Activated effector memory CD4-positive, alpha-beta T cell treated with anti-CD3 and anti-CD28 coated beads, Interleukin-2, amount 50 U/mL, for 16 hours (primary cell): ENCODE measurements at places on chromosomes 1 and 21.

- peak; percentile 83 for DNase-seq
These were observed 49.8 kb downstream of the ACOT7 start for GRCh38 chr1:6343506-6344405.

DNA sequence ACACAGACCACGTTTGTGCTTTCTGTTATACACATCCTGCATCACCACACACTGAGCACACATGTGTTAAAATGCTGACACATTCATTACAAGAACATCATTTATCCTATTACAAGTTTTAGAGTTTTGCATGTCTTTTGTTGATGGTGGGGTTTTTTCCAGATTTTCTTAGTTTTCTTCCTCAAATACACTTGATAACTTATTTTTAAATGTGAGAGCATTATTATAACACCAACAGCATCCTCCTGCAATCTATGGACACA lies 67.3 kb downstream of the TGFBR3 start:
- DNase-seq, result no peak

DNA sequence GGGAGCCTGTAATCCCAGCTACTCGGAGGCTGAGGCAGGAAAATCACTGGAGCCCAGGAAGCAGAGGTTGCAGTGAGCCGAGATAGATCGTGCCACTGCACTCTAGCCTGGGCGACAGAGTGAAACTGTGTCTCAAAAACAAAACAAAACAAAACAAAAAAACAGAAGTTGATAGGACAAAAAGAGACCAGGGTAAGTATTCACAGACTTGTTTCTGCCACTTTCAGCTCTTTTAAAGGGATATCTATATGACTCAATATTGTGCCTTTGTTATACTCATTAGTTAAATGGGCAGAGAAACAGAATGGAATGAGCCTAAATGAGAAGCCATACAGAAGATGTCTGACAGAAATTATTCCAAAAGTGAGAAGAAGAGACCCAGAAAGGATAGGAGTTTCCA lies 23.1 kb upstream of the ABL2 start:
- no peak for DNase-seq

DNA sequence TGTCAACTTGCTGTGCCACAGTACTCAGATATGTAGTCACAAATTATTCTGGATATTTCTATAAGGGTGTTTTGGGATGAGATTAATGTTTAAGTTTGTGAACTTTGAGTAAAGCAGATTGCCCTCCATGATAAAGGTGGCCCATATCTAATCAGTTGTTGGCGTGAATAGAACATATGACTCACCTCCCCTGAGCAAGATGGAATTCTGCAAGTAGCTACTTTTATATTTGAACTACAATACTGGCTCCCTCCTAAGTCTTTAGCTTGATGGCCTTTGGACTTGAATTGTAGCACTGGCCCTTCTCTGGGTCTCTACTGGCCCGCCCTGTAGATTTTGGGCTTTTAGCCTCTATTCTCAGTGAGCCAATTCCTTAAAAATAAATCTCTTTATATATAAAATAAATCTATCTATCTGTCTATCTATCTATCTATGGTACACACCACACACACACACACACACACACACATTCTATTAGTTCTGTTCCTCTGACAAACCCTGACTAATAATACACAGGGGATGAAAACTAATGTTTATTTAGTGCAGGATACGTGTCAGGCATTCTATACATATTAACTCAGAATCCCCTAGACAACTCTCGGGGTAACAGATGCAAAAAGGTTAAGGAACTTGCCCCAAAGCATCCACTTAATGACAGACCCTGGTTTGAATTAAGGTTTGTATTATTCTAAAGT lies 37.9 kb upstream of the PDC start:
- no peak for DNase-seq

DNA sequence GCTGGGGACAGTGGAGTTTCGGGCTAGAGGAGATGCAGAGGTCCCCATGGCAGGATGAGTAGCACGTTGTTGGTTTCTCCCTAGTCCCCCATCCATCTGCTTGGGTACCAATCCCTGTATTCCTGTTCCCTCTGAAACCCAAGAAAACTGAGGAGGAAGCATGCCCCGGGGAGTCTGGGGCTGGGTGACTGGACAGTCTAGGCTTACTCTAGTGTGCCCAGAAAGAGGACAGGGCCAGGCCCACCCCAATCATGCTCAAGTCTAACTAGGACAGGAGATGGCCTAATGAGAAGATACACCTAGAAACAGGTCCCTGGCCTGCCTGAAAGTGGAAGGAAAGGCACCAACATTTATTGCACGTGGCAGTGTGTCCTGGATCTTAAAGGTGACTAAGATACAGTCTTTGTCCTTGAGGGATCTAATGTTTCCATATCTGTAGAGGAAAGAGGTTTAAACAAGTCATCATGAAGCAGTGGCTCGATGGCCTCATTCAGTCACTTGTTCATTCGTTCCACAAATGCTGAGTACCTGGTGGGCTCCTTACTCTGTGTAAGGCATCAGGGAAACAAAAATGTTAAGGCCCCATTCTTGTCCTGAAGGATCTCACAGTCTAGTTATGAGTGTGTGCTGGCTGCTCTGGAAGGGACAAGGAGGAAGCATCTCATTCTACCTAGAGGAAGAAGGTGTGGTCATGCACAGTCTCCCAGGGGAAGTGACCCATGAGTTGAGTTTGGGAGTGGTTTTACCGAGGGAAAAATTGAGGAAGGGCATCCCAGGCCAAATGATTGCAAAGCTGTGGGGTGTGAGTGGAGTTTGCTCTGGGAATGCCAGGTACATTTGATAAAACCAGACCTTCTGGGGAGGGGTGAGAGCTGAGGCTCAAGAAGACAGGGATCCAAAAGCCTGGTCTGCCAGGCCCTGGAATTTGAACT lies 10.0 kb downstream of the CDK18 start:
- DNase-seq, result no peak

DNA sequence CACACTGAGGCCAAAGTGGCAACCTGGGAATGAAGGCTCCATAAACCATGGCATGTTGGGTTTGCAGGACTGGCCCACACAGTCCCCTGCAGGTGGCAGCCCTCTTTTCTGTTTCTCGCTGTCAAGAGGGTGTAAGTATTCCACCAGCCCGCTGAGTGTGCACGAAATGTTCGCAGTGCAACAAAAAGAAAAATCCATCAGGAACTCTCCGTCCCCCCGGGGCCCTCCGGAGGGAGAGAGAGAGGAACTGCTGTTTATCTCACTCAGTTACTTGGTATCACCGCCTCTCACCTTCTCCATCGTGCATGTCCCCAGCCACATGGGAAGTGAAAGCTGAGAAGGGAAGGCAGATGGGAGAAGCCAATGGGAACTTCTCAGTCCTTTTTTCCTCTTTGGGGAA lies 38.3 kb downstream of the NCF2 start:
- no peak for DNase-seq

DNA sequence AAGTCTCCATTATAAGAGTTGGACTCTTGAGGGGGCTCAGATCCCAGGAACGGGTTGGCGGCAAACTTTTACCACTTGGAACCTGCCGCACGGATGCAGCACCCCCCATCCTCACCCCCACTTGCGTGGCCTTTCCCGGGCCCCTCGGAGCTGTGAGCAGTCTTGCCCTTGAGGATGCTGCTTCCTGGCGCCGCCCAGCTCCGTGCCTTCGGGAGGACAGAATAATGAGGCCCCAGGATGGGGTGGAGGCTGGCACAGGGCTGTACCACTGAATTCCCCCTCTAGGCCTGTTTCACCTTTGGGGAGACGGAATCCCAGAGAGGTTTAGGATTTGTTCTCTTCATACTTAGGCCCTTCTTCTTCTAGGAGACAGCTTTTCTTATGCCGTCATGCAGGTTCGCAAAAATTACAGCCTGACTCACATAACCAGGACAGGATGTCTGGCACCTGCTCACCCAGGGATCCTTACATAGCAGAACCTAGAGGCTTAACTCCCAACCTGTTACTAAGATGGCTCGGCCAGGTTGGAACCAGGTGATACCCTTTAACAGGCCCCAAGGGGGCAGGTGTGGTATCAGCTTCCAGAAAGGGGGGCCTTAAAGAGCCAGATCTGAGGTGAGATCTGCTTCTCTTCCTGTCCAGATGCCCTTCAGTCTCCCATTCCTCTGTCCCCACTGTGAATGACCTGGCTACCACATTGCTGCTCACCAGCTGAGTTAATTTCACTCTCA lies 1.5 kb downstream of the TRNP1 start:
- no peak for DNase-seq

DNA sequence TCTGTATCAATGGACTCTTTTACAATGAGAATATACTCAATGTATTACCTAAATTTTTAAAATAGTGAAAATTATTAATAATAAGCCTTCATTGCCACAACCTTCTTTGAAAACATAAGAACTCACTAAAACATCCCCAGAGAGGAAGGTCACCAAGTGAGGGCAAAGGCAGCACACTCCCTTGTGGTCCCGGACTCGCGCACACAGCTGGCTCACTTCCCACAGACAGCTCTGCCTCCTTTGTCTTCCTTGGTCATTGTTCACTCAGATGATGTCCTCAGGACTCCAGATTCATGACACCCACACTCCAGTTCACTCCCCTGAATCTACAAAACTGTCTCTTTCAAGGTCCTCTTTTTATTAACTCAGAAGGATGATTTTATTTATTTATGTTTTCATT lies 19.2 kb upstream of the UBR4 start:
- no peak for DNase-seq

GRCh38 chr1:112143871-112144441 lies 154.5 kb upstream of the KCND3 start:
- no peak for DNase-seq

DNA sequence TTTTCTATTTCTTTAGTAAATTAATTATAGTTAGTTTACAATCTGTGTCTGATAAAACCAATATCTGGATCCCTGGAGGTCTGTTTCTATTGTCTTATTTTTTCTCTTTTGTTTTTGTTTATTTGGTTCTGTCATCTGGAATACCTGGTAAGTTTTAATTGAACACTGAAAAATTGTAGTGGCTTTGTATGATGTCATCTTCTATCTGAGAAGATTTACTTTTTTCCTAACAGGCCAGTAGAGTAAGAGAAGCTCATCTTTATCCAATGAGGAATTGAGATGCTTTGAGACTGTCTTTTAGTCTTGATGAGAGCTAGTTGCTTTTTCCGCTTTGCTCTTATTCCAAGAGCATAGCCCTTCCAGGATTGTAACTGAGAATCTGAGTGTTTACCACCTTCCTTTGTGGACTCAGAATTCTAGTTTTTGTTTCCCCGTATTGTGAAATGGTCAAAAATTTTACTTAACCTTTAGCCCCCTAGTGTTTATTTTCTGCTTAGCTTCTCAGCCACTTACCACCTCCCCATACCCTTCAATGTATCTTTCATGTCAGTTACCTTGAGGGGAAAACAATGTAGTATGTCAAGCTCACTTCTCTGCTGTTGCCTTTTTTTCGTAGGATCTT lies 25.0 kb downstream of the PTGFRN start:
- DNase-seq, result no peak

GRCh38 chr1:222654849-222655248 lies 37.0 kb downstream of the MIA3 start:
- peak; percentile 88 for DNase-seq

DNA sequence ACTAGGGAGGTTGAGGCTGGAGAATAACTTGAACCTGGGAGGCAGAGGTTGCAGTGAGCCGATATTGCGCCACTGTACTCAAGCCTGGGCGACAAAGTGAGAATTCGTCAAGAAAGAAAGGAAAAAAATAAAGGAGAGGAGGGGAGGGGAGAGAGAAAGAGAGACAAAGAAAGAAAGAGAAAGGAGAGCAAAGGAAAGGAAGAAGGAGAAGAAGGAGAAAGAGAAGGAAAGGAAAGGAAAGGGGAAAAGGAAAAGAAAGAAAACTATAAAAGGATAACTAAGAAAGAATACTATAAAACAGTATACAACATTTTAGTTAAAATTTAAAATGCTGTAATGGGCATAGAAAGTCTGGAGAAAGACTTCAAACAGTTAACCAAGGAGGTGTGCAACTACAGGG lies 33.6 kb downstream of the EIF4G3 start:
- no peak for DNase-seq

GRCh38 chr1:27560268-27561123 lies 43.4 kb downstream of the AHDC1 start:
- DNase-seq, result no peak

DNA sequence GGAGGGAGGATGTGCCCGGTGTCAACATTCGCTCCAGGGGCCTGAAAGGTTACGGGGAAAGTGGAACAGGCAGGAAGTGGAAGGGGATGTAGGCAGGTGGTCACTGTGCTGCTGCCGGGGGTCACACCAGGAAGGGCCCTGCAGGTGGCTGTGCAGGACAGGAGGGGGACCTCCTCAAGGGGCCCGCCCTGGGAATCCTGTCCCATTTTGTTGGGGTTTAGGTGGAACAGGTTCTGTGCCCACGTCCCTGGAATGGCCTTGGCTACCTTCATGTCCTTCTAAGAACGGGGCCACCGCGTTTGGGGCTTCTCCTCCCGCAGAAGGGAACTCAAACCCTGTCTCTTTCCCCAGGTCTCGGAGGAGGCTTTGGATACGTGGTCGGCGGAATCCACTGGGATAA lies 11.9 kb downstream of the SLC45A1 start:
- no peak for DNase-seq

- no peak for DNase-seq
These were observed 406.7 kb downstream of the RPS6KC1 start for GRCh38 chr1:213457733-213458132.

GRCh38 chr1:163054181-163054591 lies 15.0 kb upstream of the RGS4 start:
- no peak for DNase-seq

- no peak for DNase-seq
These were observed 1412.7 kb downstream of the KCNT2 start for GRCh38 chr1:195195423-195196057.

- no peak for DNase-seq
These were observed 32.7 kb upstream of the ZBTB40 start for GRCh38 chr1:22418933-22419382.

DNA sequence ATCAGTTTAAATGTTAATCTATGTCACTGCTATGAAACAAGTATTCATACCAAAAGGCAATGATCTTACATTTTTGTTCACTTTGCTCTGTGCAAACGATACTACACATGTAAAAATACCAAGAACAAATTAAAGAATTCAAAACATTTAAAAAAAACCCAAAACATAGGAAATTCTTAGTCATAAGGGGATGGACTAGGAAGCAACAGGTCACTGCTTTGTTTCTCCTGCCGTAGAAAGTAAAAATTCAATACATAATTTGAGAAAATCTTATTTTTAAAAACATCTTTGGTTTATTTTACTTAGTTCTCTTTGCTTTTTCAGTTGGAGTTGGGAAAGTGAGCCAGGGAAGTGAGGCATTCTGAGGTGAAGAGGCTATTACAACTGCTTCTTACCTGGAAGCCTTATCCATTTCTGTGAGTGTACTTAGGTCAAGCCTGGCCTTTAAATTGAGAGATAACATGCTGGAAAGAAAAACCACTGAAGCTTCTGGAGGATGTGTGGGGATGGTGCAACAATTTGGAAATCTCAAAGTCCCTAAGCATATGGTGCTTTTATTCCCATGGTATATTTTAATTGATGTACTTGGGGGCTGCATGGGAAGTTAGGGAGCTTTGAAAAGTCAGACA lies 183.5 kb downstream of the CDC42BPA start:
- no peak for DNase-seq
